ENCODE measurements at places on chromosomes 4 and X.

- no peak for DNase-seq
Observed at GRCh38 chrX:12480956-12481355, 310.3 kb upstream of the PRPS2 start.

GRCh38 chr4:139887376-139887802, 221.8 kb downstream of the MGST2 start:
- no peak for DNase-seq

GRCh38 chr4:76174216-76174615, 26.0 kb upstream of the NUP54 start:
- DNase-seq, result no peak

- no peak for DNase-seq
Observed at GRCh38 chrX:119604766-119605463, 1.3 kb downstream of the NKRF start.

Measured in frontal cortex (tissue), 4 donors.